NCI-H187 treated with DMSO at 0.1 percent for 48 hours (cell line): ENCODE measurements at places on chromosomes 11 and 22.

- DNase-seq: no peak
Measured at GRCh38 chr11:35344681-35345574, 74.4 kb downstream of the SLC1A2 start.

- DNase-seq: no peak
Measured at GRCh38 chr11:112925516-112926310, 35.5 kb upstream of the NCAM1 start.

DNA sequence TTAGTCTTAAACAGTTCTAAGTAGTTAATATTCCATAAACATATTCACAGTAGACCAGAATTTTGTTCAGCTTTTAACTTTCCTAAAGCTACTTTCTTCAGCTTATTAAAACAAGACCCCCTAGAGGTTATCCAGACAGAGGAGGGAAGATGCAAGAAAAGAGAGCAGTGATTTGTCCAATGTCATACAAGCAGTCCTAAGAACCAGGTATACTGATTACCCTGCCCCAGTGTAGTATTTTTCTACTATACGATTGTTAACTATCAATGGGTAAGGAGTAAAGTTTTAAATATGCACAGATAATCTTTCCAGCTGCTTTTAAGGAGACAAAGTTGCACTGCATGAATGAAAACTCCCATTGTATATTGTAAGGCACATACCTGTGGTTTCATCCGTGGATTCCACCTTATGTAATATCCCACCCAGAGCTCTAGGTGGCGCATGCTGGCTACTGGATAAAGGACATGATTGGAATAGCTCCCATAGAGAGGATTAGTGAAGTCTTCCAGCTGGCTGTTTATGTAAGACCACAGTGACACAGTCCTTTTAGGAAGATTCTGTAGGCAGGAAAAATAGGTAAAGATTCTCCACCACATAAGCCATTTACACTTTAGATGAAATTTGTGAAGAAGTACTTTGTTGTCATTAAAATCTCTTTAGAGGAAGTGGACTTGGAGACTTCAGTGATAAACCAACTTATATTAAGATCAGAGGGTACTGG lies 45.6 kb downstream of the CEP57 start:
- peak; percentile 4 for DNase-seq

GRCh38 chr11:67470337-67471002 lies 1.4 kb upstream of the TMEM134 start:
- DNase-seq: no peak

GRCh38 chr11:57763568-57763967 lies 2.0 kb downstream of the CTNND1 start:
- no peak for DNase-seq

DNA sequence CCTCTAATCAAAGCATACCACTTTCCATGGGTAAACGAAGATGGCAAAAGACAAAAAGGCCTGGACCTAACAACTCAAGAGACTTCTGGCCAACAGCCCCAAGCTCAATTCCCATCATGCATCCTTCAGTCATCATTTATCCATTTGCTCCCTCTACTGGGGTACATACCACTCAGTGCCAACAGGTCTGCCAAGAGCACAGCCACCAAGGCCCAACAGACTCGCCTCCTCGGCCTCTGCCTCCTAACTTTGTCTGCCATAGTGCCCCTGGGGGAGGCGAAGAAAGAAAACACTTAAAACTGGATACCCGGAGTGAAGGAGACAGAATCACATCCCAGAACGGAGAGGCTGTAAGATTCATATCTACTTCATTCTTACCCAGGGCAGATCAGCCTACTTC lies 1.1 kb downstream of the HYOU1 start:
- DNase-seq: no peak

DNA sequence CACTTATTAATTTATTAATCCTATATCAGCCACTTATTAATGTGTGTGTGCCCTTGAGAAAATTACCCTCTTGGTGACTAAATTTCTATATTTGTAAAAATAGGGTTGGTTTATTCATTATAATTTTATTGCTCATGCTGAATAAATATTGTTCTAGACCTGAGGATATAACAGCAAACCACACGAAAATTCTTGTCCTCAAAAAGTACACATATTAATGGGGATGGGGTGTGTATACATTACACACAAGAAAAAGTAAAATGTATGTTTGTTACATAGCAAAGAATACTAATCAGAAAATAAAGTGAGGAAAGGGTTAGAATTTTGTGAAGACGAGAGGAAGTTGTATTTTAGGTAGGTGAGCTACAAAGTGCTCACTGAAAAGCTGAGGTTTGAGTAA lies 1068.9 kb upstream of the RAG2 start:
- DNase-seq: no peak

- DNase-seq: no peak
Measured at GRCh38 chr11:69311767-69312385, 17.9 kb downstream of the MYEOV start.

- no peak for DNase-seq
Measured at GRCh38 chr22:42939941-42940653, 74.9 kb downstream of the PACSIN2 start.

- no peak for DNase-seq
Measured at GRCh38 chr11:102783016-102783415, 2.6 kb upstream of the MMP10 start.

DNA sequence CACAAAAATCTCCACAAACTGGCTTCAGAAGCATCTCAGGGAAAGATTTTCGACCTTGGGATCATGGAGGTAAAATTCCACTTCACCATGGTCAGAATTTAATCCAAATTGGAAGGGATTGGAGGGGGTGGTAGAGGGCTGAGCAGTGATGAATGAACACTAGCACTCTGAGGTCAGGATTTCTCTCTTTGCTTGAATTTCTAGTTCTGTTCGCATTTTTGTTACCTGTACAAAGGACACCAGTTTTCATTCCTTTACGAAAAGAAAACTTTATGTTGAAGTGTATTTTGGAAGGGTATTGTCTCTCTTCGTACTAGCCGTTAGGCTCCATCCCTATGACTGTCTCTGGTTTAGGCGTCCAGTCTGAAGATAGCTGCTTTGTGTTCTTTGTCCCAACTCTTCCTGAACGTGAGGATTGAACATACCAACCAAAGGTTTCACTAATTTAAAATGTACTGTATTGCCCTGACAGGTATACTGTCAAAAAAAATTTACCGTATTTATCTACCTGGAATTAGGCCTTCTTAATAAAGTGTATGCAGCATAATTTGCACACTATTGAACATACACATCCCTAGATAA lies 772 bp downstream of the GRAP2 start:
- no peak for DNase-seq

DNA sequence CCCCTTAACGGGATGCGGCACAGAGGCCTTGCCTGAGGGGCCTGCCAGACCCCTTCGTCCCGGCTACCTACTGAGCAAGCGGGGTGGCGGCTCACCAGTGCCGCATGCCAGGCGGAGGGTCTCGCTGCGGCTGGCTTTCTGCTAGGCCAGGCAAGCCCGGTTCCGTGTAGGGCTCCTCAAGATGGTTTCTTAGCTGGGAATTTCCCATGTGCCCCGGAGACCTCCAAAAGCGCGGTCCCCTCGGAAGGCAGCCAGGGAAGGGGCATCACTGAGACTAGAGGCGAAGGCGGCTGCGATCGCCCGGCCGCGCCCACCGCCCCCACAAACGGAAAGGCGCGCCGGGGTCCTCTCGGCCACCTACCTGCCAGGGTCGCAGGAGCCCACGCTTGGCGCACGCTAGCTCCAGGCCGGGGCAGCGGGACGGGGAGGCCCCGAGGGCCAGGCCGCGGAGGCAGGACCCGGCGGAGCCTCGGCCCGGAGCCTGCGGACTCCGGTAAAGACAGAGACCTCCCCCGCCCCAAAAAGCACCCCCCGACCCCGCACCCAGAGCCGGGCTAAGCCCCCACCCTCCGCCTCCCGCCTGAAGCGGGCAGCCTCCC lies 23.8 kb downstream of the MICAL3 start:
- no peak for DNase-seq

DNA sequence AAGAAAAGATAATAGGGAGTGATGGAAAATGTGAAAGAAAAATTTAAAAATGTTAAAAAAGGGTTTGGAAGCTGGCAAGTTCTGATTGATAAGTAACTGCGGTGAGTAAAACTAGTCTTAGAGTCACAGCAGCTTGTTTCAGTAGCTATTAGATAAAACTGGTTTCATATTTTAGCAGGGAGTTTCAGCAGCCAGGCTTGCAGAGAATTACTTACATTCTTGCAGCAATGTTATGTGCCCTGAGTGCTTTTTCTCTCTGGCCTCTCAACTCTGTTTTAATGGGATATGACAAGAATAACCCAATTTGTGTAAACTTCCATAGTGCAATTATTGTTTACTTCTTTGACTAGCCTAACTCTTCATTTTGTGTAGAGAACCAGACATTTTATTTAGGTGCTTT lies 33.6 kb downstream of the PPME1 start:
- DNase-seq: no peak

DNA sequence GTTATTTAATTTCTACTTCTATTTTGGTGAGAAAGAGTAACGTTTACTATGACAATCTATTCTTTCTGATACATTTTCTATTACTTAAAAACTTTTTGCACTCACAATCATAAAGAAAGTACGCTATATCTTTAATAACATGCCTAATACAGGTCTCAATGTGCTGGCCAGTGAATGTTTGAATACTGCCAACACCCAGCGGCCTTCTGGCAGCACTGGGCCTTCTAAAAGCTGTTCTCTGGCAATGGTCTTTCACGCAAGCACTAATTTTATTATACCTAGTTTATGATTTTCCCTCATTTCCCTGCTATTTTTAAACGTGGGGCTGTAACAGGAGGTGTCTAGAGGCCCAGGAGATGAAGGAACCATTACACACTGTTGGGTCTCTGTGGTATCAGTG lies 349.8 kb upstream of the PITPNB start:
- DNase-seq: no peak

- DNase-seq: no peak
Measured at GRCh38 chr22:24553597-24554312, 1.2 kb downstream of the GUCD1 start.

DNA sequence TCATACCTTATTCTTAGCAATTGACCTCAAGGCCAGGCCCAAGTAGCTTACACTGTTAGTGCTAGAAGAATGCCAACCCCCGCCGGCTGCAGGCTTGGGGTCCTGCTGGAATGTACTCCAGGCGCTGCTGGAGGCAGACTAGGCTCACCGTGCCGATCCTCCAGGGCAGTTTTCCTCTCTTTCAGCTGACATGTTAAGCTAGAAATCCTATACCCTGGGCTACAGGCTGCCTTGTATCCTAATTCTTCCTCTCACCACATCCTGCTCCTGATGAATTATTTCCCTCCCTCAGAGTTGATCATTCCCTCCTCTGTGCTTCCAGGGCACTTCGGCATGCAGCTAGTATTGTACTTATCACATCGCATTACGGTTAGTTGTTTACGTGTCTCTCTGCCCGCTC lies 3.4 kb downstream of the SPTBN2 start:
- no peak for DNase-seq

GRCh38 chr11:63567044-63567840 lies 4.1 kb upstream of the PLAAT2 start:
- no peak for DNase-seq

- DNase-seq: no peak
Measured at GRCh38 chr11:129282634-129283033, 90.5 kb upstream of the ARHGAP32 start.

DNA sequence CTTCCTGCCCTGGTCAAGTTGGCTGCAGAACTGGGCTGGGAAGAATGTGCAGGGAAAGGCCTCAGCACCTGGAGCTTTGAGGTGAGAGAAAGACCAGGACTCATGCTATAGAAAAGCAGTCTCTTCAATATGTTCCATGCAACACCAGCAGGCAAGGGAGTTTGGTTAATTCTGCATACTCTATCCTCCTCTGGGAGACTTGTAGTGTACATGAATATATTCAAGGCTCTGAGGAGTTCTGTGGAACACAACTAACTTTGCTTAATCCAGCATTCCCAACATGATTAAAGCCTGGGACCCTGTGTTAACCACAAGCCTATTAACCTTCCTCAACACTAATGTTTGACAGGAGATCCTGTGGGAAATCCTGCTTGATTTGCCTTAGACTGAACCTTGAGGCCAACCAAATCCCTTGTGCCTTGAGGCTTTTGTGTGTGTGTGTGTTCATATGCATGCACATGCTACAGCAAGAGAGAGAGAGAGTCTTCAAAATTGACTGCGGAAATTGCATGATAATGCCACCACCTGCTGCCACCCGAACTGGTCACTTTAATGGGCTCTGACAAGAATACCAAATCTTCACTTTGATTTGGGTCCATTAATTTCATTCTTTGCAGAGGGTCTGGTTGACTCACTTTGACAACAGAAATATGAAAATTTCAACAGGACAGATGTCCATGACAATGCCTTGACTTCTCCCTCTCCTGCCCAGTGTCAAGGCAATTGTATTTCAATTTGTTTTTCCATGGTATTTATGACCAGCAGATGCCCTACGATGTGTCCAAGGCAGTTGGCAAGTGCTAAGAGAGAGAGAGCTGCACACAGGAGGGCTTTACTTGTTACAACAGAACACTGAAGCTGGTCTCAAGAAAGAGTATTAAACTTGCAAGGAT lies 238.2 kb upstream of the ZBED5 start:
- DNase-seq: no peak

DNA sequence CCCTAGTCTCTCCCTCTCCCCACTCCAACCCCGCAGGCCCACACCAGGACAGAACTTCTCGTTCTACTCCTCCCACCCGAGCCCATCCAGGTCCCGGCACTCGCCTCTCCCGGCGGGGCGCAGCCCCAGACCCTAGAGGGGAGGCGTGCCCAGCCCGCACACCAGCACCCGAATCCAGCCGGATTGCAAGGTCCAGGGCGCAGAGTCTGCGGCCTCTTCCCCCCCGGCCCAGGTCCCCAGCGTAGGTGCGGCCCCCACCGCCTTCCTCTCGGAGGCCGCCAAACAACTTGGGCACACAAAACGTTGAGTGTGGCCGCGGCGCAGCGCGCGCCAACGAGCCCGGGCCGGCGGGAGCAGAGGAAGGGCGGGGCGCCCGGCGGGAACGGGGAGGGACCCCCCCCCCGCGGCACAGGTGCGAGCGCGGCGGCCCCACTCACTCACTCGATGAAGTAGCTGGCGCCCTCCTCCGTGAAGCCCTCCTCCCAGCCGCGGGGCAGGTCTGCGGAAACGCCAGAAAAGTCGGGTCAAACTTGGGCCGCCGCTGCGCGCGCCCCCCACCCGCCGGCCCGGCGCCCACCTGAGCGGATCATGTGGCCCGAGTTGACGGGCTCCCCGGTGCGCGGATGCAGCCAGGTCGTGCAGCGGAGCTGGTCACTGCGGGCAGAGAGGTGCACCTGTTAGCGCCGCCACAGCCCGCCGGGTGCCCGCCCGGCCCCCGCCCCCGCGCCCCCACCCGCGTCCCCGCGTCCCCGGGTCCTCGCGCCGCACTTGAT lies 480 bp downstream of the PLEKHA7 start:
- no peak for DNase-seq

DNA sequence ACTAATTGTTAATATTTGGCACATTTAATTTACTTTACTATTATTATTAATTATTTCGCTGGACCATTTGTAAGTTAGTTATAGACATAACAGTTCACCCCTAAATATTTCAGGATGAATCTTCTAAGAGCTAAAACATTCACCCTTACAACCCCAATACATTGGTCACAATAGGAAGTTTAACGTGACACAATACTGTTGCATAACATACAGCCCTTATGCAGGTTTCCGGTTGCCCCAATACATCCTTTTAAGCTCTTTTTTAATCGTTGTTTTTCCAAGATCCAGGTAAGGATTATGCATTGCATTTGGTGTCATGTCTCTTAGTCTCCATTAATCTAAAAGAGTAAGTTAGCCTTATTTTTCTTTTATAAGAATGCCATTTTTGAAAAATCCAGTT lies 71.2 kb downstream of the HSD17B12 start:
- no peak for DNase-seq
